Activated gamma-delta T cell treated with Interleukin-2 at 50 U/mL for 16 hours (primary cell): ENCODE measurements at places on chromosomes 6 and 20.

DNA sequence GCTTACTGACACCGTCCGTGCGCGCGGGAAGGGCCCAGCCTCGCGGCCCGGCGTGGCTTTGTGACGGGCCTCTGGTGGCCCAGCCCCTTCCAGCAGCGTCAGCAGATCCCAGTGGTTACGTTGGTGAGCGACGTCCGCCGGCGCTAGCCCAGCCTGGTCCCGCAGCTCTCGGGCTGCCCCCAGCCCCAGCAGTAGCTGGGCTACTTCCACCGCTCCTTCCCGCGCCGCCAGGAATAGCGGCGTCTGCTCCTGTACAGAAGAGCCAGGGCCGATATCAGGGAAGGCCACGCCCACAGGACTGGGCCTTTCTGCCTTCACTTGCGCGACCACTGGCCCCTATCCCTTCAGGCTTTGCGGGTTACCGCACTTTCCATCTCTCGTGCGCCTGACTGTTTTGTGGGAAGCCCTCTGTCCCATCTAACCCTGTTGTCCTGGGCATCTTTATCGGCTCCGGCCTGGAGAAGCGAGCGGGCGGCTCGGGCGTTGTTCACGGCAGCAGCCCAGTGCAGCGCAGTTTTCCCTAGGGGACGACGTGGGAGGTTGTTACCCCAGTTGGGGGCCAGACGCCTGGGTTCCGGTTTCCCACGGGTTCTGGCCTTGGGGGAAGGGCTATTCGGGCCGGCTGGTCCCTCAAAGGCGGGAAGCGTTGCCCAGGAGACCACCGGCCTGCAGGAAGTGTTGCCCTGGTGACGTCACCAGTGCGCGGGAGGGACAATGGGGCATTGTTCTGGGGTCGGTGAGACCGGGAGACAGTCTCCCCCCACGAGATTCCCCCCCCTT lies 3.6 kb upstream of the GPSM3 start:
- peak; percentile 55 for DNase-seq

DNA sequence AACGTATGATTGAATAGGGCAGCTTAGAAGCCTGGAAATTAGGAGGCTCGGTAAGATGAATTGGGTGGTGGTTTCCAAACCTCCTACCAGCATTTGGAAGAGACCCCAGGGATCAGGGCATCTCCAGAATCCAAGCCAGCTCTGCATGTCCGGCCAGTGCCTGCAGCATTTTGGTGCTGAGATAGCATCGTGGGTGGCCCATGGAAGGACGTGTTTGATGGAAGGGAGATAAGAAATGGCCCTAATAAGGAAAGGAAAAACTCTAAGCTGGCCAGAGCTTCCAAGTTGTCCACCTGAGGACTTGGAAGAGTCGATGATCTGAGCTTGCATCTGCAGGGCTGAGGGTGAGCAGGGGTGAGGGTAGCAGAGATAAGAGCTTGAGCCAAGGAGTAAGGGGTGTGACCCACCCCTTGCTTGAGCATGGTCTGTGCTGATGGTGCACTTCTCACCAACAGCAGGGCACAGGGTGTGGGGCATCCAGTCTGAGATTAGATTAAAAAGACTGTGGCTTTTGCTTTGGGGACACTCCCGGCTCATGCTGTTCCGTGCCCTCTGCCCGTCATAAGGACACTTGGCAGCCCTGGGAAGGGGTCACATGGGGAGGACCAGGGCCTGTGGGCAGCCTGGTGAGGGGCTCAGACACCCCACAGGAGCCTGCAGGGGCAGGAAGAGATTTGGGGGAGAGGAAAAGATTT lies 213.2 kb downstream of the ERMARD start:
- no peak for DNase-seq

DNA sequence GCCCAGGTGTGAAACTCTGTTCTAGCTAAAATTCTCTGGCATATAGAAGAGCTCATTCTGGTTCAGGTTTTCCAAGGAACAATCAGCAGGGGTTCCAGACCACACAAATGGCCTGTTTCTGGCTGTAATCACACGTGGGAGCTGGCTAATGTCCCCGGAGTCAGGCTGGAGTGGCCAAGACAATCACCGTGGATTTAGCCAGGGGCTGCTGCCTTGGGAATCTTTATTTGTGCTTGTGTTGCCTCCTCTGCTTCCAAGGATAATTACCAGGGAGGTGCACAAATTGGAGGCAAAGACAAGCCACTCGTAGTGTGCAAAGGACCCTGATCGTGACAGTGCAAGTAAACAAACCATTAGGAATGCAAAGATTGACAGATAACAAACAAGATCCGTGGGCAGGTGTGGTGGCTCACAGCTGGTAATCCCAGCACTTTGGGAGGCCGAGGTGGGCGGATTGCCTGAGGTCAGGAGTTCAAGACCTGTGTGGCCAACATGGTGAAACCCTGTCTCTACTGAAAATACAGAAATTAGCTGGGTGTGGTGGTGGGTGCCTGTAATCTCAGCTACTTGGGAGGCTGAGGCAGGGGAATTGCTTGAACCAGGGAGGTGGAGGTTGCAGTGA lies 77.3 kb downstream of the KCNB1 start:
- DNase-seq = no peak

GRCh38 chr20:16158090-16158975 lies 414.9 kb downstream of the KIF16B start:
- no peak for DNase-seq

- no peak for DNase-seq
Measured at GRCh38 chr6:74467533-74468215, 738.2 kb downstream of the COL12A1 start.

DNA sequence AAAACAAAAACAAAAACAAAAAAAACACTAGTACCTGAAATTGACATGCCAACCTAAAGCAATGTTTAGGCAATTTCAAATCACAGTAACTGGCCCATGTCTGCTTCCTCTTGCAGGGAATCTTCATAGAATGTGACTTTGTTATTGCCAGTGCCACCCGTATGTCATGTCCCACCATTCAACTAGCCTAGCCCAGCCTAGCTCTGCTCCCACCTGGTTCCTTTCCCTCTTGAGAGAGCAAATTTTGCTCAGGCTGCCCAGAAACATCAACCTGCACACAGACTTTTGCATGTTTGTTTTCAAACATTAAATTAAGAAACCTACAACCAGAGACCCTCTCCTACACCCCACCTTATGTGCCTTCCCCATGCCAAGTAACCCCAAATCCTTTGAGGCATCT lies 124.8 kb upstream of the SLC2A12 start:
- DNase-seq = no peak

- no peak for DNase-seq
Measured at GRCh38 chr6:79372757-79373156, 138.3 kb upstream of the HMGN3 start.

GRCh38 chr6:35402136-35402855 lies 49.8 kb upstream of the FANCE start:
- no peak for DNase-seq

DNA sequence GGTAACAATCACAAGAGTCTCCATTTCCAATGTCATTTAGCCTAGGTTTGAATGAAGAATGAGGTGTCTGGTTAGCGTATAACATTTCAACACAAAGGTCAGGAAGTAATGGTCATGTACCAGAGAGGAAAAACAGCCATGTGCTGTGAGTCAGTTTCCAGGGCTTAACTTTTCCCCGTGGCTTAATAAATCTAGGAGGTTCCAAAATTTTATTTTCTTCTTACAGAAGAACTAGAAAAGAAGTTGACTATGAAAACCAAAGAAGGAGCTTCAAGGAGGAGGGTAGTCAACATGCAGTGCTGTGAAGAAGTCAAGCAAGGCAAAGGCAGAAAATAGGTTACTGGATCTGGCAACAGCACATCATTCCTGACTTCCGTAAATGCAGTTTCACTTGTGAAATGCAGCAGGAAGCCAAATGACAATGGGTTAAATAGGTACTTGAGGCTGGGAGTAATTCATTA lies 8.4 kb upstream of the GABRR2 start:
- no peak for DNase-seq

DNA sequence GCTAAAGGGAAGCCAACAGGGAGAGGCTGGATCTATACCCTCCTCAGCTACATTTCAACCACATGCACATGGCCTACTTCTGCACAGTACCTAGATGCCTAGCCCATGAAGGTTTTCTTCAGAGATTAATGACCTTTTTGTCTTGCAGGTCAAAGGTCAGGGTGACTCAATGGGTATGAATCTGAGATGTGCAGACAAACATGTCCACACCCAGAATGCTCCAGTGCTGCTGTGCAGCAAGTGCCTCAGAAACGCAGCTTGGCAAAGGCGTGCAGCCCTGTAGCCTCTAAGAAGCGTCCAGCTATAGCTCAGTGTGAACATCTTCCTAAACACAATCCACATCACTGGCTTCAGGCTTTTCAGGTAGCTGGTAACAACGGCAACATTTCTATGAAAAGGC lies 24.4 kb downstream of the MAP1LC3A start:
- DNase-seq = no peak

DNA sequence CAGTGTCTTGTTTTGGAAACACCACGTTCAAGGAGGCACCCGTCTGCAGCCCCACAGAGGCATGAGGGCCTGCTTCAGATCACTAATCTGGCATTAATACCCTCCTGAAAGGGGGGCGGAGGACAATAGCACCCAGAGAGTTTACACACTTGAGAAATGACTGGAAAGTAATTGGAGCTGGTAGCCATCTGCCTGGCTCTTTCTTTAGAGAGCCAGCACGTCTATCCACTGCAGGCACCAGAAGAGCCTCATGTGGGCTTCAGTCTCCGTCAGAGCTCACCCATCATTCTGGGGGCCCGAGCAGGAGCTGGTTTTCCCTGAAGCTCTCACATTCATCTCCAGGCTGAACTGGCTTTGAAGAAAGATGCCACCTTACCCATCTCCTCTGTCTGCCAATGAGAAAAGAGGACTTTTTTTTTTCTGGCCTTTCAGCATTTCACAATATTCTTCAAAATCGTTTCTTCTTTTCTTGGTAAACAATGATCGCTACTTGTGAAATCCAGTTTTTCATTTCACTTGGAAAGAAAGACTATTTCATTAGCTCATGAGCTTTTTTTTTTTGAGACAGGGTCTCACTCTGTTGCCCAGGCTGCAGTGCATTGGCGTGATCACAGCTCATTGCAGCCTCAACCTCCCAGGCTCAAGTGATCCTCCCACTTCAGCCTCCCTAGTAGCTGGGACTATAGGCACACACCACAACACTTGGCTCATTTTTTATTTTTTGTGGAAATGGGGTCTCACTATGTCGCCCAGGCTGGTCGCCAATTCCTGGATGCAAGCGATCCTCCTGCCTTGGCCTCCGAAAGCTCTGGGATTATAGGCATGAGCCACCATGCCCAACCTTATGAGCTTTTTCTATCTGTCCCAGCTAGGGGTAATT lies 124.7 kb upstream of the ZNF217 start:
- DNase-seq = no peak

DNA sequence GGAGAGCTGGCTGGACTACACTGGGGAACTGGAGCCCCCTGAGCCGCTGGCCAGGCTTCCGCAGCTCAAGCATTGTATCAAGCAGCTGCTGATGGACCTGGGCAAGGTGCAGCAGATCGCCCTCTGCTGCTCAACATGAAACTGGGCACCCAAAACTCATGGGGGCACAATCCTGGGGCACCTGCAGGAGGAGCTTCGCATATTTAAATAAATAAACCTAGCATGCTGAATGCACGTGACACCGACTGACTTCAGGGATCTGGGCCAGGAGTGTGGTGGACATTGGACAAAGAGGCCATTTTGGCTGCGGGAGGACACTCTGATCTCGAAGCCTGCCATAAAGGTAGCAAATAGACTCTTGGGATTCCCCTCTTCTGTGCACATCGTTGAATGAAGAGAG lies 6.8 kb downstream of the SCAND1 start:
- peak; percentile 9 for DNase-seq
